ENCODE measurements at places on chromosomes 3 and 15.

- DNase-seq: peak; percentile 18
Measured at GRCh38 chr3:105368566-105369499, 2.1 kb downstream of the ALCAM start.

- no peak for DNase-seq
Measured at GRCh38 chr3:47916696-47917095, 99.5 kb downstream of the MAP4 start.

GRCh38 chr3:184796954-184797353, 15.0 kb upstream of the VPS8 start:
- DNase-seq: no peak

DNA sequence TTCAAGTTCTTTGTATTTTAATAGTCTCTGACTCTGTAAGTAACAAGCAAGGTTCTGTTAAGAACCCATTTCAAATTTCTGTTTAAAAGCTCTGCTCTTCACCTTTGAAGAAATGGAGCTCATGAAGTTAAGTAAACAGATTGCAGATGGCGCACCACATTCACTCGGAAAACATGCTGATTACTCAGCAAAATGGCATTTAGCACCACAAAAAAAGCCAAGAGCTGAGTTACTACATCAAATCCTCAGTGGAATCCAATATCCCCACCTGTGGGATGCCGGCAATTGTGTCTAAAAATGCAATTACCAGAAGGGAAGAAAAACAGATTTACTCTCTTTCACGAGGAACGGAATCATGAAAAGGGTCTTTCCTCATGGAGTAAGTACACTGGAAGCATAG, 758.0 kb downstream of the NTRK3 start:
- DNase-seq: no peak

- no peak for DNase-seq
Measured at GRCh38 chr3:178518660-178519396, 17.4 kb upstream of the KCNMB2 start.
